GM12865 (cell line): ENCODE measurements at places on chromosomes 6 and 20.

DNA sequence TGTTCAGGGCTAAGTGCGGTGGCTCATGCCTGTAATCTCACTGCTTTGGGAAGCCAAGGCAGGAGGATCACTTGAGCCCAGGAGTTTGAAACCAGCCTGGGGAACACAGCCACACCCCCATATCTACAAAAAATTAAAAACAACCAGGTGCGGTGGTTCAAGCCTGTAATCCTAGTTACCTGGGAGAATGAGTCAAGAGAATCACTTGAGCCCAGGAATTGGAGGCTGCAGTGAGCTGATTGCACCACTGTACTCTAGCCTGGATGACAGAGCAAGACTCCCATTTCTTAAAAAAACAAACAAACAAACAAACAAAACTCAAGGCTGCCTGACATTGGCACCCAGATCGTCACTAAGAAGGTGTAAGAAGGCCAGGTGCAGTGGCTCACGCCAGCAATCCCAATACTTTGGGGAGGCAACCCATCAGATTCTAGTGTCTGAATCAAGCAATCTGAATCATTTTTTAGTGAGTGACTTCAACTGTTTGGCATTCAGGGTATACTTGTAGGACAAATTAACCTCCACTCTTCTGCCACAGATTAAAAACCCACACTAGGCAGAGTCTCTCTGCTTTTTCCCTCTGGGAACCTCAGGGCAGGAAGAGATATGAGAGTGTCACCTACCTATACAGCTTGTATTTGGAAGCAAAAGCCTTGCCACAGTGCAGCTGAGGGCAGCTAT is 6.1 kb downstream of the PLAGL2 start:
- DNase-seq = no peak

DNA sequence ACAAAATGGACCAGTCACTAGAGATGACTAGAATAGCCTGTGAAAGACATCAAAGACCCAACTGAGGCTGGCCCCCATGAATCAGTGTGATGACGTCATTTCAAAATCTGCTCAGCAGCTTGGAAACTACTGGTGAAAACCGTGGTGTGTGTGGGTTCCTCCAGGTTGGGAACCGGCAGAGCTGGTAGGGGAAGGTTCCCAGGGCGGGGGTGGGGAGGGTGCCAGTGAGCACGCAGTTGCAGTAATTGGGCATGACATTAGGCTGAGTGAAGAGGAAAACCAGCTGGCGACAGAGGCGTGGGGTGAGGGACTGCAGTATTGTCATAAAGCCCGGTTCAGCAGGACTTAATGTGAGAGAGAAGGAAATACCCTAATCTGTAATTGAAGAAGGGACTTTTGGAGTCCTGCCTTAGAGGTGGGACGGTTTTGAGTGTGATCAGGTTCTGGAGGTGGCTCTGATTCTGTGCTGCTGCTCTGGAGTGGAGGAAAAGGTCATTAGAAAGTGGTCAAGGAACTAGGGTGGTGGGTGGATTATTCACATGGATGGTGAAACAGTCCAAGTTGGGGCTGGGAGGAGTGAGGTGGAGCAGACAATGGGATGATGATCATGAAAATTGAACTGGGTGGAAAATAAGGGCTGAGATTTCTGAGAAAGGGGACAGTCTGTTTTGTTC is 52.0 kb upstream of the MTHFD1L start:
- DNase-seq = peak; percentile 86

DNA sequence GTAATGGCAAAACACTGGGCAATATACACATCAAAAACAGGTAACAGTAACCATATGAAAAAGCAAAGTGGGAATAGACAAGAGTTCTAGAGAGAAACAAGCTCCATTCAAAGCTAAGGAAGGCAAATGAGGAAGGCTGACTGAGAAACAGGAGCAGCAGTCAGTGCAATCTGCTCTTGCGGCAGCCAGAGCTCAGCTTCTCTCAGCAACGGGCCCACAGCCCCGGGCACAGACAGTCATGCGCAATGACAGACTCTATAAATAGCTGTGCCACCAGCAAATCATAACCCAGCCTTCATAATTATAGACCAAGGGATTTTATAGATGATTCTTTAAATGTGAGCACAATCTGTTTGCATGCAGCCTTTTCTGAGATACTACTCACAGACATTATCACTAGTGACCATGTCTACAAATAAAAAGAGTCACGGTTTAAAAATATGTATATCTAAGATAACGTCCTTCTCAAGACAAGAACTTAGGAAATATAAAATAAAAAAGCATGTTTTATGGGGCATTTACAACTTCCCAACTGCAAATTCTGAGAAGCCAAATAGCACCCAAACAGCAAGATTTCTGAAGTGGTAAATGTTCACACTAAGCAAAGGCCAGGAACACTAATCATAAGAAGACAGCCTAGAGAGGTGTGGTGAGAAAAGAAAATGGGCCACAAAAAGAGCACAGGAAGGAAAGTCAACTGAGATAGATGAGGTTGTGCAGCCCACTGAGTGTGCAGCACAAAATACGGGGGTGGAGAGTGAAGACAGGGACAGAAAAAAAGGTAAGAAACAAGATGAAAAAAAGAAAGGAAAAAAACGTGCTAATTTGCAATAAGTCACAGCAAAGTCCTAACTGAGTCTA is 39.9 kb upstream of the BEND6 start:
- no peak for DNase-seq

DNA sequence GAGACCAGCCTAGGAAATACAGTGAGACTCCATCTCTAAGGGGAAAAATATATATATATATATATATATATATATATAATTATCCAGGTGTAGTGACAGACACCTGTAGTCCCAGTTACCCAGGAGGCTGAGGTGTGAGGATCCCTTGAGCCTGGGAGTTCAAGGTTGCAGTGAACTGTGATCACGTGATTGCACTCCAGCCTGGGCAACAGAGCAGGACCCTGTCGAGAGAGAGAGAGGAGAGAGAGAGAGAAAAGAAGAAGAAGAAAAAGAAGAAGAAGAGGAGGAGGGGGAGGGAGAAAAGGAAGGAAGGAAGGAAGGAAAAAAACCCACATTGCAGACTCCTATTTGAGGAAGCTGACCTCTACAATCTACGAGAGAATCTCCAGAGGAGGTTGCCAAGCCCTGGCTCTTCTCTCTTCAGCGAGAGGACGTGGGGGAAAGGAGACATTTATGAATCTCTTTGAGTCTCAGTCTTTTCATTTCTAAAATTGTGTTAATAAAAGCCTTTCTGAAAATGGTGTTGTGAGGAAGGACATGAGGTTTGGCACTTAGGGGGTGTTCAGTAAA is 49.7 kb downstream of the COL11A2 start:
- DNase-seq = no peak

- no peak for DNase-seq
These were observed 47.2 kb downstream of the FAM209B start for GRCh38 chr20:56580226-56580625.

DNA sequence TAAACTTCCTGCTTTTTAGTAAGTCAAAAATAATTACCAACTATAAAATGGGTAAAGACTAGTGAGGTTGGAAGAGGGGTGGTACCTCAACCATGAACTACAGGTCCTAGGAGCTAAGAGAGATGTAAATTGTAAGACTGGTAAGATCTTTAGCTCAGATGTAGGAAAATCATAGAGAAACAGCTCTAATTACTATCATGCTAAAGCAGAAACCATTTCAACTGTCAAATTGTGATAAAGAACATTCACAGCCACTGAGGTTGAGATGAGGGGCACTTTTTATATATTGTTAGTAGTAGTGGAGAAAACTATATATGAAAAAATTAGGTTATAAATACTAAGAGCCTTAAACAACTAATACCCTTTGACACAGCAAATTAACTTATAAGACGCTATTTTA is 20.0 kb downstream of the CDK19 start:
- DNase-seq = no peak

DNA sequence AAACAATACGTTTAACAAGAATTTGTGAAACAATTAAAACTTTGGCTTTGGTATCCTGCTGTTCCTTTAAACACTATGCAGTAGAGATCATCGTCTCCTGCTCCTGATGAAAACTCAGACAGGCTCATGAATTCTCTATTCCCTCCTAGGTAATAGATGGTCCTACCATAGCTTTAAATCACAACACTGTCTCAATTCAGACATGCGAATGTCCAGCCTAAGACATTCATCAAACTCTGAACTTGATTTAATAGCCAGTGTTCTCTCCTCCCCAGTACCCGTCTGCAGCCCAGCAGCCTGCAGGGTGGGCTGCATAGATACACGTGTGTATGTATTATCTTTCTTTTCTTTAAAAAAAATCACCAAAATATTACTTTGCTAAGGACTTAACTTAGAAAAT is 232.8 kb downstream of the TTLL2 start:
- DNase-seq = no peak

DNA sequence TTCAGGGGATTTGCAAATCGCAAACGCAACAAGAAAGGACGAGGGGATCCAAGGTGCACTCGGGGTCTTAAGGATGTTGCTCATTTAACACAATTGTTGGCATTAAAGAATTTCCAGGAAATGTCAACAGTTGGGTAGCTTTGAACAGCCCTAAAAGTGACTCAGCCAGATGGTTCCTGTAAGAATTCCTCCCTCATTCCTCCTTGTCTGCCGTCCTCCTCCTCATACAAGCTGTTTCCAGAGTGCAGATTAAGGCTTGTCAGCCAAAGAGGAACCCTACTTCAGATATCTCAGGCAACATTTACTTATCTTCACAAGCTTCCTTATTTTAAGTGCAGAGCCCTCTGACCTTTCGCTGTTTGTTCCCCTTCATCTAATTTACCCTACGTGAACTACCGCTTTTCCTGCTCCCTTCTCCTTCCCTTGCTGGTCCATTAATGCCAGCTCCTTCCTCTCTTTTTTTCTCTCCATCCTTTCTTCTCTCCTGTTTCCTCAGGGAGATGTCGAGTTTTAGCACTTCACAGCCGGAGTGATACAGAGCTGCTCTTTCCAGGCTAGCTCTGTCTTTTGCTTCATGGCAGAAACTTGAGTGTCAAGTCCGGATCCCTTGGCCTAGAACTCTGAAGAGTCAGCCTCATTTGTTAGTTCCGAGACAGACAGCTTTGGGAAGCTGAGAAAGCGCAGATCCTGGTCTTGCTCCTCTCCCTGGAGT is 26.1 kb upstream of the TBC1D7 start:
- no peak for DNase-seq

GRCh38 chr20:37228082-37228481 is 33.5 kb downstream of the GHRH start:
- no peak for DNase-seq

DNA sequence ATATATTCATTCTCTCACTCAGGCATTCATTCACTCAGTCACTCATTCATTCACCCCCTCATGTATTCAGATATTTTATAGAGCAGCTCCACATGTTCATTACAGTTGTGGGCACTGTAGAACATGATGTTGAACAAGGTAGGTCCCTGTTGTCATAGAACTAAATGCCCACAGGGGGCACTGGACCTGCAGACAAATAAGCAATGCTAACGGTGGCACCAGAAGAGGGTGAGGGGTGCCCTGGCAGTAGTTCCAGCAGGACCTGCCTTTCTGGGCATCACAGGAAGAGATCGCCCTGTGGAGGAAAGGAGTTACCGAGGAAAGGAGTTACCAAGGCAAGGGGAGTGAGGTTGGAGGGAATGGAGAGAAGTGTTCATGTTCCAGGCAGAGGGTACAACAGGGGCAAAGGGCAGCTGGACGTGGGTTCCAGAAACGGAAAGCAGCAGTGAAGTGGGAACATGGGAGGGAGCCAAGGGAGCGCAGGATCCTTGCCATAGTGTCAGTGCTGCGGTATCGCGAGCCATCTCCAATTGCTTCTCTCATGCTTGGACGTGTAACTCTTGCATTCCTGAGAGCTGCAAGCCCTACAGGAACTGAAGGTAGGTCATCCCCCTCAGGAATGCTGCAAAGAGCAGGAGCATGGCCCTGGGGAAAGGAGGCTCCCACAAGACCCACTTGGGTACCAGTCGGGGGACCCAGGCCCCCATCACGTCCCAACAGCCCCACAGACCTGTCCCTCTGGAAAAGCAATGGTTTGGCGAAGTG is 128.2 kb downstream of the EDN3 start:
- DNase-seq = peak; percentile 27

DNA sequence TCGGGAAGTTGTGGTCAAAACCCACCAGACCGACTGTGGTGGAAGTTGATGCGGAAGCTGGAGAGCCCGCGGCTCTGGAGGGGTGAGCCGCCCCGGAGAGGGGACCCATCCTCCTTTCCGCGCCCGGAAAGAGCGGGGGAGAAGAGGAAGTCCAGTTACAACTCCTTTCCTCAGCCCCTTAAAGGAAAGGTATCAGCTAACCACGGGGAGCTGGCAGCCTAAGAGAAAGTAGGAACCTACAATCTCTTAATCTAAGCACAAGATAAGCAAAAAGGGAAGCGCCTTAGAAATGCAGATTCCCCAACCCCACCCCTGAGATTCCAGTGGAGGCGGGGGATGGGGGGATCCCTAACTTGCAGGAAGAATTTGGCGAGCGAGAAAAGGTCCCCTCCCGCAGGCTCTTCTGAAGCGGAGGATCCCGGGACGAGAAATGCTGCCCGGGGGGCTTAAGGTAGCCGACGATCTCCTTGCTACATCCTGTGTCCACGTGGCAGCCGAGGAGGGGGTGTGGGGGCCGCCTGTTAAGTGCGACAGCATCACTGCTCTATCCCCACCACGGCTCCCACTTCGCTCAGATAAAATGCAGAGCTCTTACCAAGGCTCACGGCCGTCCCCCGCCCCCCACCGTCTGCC is 87.5 kb downstream of the ZFP64 start:
- DNase-seq = no peak

- no peak for DNase-seq
These were observed 4.4 kb downstream of the VSTM2L start for GRCh38 chr20:37907330-37907676.

DNA sequence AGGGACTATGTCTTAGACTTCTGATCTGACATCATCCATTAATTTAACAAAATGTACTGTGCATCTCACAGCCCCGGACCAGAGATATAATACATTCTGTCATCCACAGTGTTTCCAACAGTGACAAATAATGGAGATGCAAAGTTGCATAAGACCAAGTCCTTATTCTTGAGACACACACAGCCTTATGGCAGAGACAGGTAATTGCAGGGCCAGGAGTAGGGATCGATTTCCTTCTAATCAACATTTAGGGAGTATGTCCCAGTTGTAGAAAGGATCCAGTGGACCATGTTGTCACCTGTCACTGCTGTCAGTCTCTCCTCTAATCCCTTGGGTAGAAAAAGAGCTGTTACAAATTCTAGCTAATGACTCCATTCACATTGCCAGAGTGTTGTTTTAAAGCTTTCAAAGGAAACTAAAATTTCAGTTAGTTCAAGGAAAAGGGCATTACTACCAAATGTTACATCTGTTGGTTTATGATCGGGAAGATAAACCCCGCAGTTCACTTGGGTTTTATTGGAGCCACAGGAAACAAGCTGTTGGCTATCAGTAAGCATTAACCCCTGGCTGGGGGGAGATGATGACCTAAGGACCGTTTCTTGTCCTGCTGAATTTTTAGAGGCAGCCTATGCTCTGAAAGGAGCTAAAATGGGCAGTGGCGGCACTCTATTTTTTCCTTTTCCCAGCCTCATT is 111.4 kb upstream of the ATXN1 start:
- peak; percentile 11 for DNase-seq

- DNase-seq = no peak
These were observed 1.8 kb downstream of the SNRNP48 start for GRCh38 chr6:7591770-7592169.

GRCh38 chr20:63574156-63574828 is at the start of gene HELZ2:
Gene HELZ2 (minus strand): TSS chr20:63574239. CDS start chr20:63572385, 1,854 bp downstream.
- DNase-seq = peak; percentile 75

- DNase-seq = no peak
These were observed 417.1 kb downstream of the PLCB1 start for GRCh38 chr20:8549192-8549591.
